ENCODE measurements at places on chromosomes 12 and 14. TPM values are rescaled to one million over a fixed set of nuclear protein-coding genes. Genes with fewer than 3 reads are reported as not detected.

GRCh38 chr12:102833687-102834441, 83.2 kb downstream of the PAH start:
- no peak for DNase-seq

- no peak for DNase-seq
These were observed 421 bp upstream of the RBMS2 start for GRCh38 chr12:56521209-56521589.

DNA sequence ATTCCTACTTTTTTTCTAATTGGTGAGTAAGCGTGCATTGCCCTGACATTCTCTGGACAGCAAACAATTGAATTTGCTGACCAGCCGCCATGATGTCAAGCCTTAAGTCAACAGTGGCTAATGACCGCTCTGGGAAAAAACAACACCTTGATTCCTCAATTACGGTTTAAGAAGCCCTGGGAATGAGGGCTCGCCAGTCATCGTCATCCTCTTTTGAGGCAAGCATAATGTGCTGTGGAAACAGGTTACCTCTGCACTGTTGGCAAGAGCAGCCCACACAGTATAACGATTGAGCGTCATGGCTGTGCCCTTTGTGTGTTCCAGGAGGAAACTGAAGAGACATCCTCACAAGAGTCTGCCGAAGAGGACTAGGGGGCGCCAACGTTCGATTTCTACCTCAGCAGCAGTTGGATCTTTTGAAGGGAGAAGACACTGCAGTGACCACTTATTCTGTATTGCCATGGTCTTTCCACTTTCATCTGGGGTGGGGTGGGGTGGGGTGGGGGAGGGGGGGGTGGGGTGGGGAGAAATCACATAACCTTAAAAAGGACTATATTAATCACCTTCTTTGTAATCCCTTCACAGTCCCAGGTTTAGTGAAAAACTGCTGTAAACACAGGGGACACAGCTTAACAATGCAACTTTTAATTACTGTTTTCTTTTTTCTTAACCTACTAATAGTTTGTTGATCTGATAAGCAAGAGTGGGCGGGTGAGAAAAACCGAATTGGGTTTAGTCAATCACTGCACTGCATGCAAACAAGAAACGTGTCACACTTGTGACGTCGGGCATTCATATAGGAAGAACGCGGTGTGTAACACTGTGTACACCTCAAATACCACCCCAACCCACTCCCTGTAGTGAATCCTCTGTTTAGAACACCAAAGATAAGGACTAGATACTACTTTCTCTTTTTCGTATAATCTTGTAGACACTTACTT, 138.9 kb downstream of the HMGA2 start:
- DNase-seq: peak; percentile 57

Gene TBC1D30
- total RNA-seq: not detected

Gene TSHR
- total RNA-seq: not detected

- DNase-seq: no peak
These were observed 152.4 kb upstream of the PRICKLE1 start for GRCh38 chr12:42741771-42742510.

GRCh38 chr12:54211920-54212319, 23.1 kb upstream of the SMUG1 start:
- DNase-seq: no peak
